ENCODE measurements at places on chromosomes 6 and 20.

DNA sequence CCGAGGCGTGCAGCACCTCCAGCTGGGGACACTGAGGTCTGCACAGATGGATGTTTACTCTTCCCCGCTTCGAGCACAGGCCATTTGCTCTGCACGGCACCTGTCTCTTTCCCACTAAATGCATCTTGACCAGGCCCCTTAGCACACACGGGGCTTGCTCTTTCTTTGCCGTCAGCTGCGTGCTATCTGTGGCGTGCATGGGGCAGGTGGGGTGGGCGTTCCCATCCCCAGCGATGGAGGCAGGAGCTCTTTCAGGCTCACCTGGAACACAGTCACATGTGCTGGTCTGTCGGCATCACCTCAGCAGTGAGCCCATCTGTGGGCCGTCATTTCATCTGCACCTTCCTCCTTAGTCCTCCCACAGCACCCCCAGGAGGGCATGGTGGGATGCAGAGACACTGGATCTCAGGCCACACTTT is 35.1 kb downstream of the RBM38 start:
- no peak for DNase-seq

DNA sequence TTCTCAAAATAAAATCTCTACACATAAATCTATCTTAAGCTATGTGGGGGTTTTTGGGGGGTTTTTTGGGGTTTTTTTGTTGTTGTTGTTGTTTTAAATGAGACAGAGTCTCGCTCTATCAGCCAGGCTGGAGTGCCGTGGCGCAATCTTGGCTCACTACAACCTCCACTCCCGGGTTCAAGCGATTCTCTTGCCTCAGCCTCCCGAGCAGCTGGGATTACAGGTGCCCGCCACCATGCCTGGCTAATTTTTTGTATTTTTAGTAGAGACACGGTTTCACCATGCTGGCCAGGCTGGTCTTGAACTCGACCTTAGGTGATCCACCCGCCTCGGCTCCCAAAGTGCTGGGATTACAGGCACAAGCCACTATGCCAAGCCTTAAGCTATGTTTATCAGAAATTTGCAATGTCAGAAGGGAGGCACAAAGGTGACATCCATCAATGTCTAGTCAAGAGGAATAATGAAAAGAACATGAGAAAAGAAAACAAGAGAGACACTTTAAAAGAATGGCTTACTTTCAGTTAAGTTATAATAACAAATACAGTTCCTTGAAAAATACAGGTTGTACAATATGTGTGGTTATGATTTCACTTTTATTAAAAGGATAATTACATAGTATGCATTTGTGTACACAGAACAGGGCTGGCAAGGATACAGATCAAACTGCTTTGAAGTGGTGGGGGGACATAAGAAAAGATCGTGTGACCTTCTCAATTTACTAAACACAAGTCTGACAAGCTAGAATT is 28.6 kb downstream of the SLC23A2 start:
- no peak for DNase-seq

GRCh38 chr6:124008000-124008987 is 204.6 kb downstream of the NKAIN2 start:
- no peak for DNase-seq

- no peak for DNase-seq
These were observed 1.5 kb downstream of the RALY start for GRCh38 chr20:33995053-33995831.

GRCh38 chr20:2299301-2299700 is 3.5 kb downstream of the TGM3 start:
- DNase-seq: no peak

DNA sequence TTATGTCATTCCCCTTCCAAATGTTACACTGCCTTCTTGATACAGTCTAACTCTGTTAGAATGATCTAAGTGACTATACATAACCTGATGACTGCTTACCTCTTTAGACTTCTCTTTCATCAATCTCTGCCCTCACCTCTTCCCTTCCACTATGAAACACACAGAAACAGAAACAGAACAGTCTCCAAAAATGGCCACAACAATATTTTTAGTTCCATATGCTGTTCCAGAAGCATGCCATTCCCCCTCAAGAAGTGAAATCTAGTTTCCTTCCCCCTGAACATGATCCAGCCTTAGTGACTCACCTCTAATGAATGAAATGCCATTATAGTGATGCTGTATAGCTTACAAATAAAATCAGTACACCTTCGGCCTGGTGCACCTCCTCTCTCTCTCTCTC is 229.3 kb upstream of the TENT5A start:
- no peak for DNase-seq

DNA sequence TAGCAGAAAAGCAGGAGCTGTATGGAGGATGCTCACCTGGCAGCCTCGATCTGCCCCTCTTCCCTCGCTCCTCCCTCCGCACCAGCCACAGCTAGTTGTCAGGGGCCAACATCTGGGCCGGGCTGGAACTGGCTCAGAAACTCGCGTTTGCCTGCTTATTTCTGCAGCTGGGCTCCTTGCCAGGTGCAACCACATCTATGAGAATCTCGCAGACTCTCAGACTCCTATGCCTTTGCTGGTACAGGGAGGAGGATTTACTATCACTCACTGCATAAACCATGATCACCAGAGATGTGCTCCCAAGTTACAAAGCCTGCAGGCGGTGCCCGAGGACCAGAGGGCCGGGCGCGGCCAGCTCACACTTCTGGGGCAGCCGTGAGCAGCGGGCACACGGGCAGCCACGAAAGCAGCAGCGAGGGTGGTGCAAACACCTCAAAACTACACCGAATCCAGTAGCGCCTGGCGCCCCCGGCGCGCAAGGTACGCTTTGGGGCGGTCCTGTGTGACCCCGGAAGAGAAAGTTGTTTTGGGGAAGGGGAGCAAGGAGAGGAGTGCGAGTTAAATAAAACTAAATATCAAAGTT is 577 bp upstream of the LRRC1 start:
- DNase-seq: peak; percentile 40
